Eye (tissue), 1 donor: ENCODE measurements at places on chromosomes 5 and 9.
A peak's percentile ranks its signal among the peaks of the same experiment; 100 is the strongest.

- no peak for DNase-seq
Observed at GRCh38 chr5:109836280-109836679, 146.6 kb downstream of the MAN2A1 start.

DNA sequence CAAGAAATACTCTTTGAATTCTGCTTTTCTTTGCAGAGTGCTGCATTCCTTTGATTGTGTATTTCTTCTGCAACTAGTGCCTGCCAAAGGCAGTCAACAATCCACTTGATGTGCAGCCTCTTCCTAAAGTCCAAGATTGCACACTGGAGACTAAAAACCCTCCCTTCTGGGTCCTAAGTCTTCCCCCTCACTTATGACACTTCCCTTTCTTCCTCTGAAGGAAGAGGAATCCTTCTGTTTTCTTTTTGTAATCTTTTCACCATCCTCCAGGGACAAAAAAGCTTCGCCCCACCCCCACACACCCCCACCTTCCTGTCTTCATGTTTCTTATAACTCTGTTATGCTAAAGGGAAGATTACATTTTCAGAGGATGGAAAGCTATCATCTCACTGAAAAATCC is 39.9 kb downstream of the WDR36 start:
- no peak for DNase-seq

GRCh38 chr9:82922686-82923085 is 140.3 kb downstream of the RASEF start:
- no peak for DNase-seq

GRCh38 chr9:87567001-87567400 is 69.3 kb downstream of the DAPK1 start:
- peak; percentile 42 for DNase-seq

DNA sequence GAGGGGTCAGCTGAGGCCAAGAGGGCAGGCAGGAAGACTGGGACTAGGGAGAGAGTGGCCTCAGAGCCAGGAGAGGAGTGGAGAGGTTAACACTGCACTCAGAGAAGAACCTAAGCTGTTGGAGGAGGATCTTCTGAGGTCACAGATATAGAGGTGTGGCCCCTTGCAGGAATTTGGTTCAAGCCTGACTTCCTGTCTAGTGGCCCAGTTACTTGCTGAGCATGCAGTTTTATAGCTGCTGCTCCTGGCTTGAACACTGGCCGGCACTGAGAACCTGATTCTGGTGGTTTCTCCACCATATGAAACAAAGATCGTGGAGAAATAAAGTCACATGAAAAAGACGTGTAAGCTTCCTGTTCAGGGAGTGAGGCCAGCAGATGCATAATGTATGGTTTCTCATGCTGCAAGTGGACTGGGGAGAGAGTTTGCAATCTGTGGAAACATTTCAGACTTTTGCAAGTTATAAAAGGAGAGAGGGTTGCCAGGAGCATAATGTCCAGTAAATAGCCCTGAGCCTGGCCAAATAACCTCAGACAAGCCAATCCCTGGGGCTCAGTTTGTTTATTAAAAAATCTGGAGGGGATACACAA is 82.6 kb downstream of the GALNT10 start:
- no peak for DNase-seq

- DNase-seq, result peak; percentile 77
Observed at GRCh38 chr5:150523472-150524350, 15.8 kb downstream of the NDST1 start.

GRCh38 chr5:79846198-79846521 is 144.9 kb downstream of the MTX3 start:
- no peak for DNase-seq

DNA sequence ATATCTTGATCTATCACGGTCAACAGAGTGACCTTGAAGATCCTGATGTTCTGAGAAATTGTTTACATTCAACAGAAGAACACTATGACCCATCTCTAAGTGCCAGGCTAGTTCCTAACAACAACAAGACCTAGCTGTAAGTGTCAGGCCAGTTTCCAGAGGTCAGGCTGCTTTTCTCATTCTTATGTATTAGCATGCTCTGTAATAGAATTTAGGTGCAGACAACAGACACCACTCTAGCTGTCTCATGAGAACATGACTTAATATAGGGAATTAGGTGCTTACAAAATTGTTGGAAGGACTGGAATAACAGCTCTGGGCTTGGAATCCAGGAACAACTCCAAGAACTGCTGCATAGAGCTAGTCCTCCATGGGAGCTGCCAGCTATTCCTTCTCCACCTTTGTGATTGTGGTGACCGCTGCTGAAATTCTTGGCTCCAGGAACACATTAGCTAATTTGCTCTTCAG is 138.7 kb downstream of the SNX18 start:
- no peak for DNase-seq

- DNase-seq, result no peak
Observed at GRCh38 chr9:38682713-38683112, 37.2 kb downstream of the FAM240B start.

DNA sequence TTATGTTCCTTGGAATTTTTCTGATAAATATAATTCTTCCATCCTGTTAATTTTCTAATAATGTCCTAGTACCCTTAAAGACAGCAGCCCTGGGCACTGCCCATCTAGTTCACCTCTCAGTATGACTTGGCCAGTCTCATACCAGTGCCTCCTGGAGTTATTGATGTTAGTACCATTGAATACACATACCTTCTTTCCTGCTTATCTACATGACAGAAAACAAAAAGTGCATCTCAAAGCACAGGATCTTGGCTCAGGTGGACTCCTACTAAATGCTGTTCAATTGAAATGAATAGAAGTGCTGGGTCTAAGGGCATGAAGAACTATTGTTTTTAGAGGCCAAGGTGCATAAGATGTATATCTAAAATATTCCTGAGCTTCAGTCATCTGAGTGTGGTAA is 669.7 kb downstream of the NR2F1-AS1 start:
- no peak for DNase-seq

DNA sequence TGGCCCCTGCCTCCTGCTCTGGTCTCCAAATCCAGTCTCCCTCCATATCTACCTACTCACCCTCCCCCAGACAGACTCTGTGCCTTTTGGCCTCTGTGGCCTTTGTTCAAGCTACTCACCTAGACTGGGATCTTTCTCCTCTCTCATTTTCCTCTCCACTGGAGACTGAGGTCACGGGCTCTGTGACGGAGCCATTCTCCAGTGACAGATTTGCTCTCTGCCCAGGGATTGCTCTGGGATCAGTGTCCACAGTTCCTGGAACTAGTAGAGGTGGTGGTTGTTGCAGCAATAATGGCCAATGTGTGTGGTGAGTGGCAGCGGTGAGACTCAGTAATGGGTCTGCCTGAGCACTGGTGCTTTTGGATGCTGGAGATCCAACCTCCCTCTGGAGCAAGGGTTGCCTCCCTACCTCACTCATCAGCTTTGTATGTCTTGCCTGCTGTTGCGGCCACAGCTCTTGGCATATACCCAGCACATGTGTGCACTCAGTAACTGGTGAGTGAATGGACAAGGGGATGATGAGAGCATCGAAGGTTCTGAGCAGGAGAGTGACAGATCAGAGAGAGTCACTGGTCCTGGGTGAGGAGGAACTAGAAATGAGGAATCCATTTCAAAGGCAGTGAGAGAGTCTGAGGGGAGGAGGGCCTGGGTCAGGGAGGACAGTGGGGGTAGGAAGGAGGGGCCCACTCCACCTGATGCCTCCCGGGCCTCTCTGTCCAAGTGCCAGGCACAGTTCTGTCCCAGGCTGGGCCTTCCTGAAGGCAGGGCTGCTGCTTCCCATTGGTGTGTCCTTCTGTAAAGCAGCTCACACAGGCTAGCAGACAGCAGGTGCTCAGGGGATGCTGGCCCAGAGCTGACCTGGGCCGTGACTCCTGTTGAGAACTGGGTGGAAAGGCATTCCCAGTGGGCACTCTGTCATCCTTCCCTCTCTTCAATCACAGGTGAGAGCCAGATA is 96.5 kb upstream of the PITX1 start:
- no peak for DNase-seq

DNA sequence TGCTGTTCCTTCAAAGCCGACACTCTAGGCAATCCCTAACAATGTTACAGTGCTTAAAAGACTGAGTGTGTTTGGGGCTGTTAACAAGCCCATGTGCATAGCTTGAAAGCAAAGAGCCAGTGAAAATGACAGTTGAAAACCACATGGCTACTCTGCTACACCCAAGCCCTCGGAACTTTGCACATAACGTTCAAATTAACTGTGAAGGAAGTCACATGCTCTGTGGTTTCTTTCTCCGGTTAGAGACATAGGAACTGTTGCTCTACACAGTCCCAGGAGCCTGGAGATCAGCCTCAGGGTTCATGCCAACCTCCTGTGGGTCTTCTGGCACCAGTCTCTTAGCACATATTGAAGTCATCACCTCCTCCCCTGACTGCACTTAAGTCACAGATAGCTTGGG is 51.1 kb downstream of the C9orf152 start:
- DNase-seq, result peak; percentile 61

GRCh38 chr9:3751125-3751758 is 225.4 kb upstream of the RFX3 start:
- DNase-seq, result no peak

DNA sequence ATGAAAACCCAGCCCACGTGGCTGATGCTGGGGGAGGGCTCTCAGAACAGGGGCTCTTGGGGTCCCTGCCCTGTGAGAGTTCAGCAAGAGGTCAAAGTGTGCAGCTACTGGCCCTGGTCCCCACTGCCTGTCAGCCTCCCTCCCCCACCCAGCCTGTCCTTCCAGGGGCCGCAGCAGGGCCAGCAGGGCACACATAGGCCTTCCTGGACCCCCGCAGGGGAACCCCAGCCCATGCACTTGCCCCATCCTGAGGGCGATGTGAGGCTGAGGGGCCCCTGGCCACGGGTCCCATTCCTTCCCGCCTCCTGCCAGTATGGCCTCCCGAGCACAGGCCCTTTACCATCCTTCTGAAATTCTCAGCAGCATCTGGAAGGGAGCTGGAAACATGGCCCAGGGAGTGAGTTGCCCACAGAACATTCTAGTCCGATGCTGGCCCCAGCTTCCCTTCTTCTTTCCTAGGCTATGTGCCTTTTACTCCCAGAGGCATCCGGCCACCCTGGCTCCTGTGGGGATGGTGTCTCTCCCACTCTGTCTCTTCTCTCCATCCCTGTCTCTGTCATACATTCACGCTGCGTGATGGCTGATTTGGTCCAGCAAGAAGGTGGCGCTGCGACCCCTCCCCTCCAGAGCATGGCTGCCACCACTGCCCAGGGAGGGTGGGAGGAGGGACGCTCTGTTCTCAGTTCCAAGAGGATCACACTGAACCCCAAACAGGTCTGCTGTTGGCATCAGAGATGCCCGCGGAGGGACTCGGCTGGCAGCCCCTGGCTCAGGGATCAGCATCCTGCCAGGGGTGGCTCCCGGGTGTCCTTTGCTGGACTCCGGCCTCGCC is 19.6 kb downstream of the MRPL36 start:
- DNase-seq, result no peak

- DNase-seq, result no peak
Observed at GRCh38 chr5:163245584-163245983, 191.8 kb upstream of the CCNG1 start.

- no peak for DNase-seq
Observed at GRCh38 chr9:86730163-86730928, 217.0 kb downstream of the GAS1 start.

DNA sequence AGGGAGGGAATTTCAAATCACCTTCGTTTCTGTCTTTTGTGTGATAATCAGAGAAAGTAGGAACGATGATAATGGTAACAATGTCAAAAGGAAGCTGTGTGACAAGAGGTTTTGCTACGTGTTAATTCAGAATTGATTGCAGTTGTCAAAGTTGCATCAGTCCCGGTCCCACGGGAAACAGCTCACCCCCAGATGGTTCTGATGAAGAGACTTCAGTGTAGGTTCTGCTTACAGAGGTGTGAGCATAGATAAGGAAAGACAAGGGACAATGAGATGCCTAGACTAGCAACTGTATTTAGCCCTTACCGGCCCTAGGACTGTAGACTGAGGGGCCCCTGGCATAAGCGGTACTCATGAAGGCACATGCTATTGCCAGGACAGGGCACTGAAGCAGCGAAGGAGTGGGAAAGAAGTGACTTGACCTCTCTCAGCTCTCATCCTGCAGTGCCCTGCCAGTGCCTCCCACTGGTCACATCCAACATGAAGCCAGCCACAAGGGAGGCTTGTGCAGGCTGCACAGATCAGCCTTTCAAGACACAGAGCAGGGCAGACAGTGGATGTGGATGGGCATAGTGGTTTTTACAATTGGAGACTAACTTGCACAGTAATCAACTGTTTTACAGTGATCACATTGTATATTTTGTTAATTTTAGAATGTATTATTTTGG is 21.1 kb downstream of the PDE8B start:
- DNase-seq, result no peak
